ENCODE measurements at places on chromosomes 6 and 20.
A peak's percentile ranks its signal among the peaks of the same experiment; 100 is the strongest.

DNA sequence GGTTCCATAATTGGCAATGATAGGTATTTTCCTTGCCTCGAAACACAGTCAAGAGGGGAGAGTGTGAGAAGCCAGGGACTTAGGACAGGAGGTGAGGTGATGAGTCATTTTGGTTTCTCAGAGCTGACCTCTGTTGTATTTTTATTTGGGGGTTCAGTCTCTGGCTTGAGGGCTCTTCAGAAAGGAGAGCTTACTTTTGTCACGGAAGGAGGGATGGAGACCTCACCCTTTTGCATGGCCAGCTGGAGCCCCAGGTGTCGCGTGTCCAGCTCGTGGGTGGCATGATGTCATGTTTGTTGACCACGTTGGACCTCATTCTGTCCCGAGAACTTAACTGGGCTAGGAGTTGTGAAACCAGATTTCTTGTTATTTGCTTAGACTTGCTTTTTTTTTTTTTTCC is 293.9 kb downstream of the QKI start:
- no peak for DNase-seq

GRCh38 chr6:33427585-33428223 is 7.8 kb downstream of the SYNGAP1 start:
- DNase-seq: peak; percentile 64

- no peak for DNase-seq
Observed at GRCh38 chr6:90144396-90144795, 152.2 kb downstream of the BACH2 start.

DNA sequence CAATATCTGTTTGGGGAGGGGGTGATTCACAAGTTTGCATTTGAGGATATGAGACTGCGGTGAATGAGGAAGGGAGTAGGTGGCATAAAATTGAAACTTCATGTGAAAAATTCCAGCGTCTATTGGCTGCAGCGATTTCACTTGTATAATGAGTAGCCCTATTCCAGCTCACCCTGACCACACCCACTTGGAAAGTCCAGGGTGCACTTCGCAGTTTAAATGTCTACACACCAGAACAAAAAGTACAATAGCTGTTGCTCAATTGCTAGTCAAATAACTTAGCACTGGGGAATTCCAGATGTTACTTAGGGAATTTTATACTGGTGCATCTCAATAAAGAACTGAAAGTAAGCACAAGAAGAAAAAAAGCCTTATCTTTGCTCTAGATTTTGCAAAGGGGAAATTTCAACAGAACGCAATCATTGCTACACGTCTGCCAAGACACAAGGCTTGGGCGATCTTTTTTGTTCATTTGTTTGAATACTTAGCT is 6.3 kb downstream of the TNFAIP3 start:
- DNase-seq: no peak

DNA sequence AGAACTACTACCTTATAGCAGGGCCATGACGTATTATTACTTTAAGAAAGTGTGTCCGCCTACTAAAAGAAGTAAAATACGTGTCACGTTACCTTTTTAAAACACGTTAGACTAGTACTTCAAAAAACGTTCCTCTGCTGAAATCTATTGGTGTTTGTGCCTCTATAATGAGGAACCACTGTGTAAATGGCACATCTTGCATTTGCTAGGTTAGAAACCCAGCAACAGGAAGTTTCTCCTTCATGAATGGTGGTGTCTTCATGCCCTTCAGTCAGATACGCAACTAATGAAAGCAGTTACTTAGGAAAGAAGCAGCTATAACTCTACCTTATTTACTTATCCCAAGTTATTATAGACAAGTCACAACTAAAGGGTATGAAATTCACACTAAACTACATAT is 343.5 kb downstream of the RNGTT start:
- DNase-seq: no peak

GRCh38 chr20:4947817-4948559 is 53.3 kb downstream of the SLC23A2 start:
- no peak for DNase-seq

- DNase-seq: no peak
Observed at GRCh38 chr6:6798448-6798860, 209.9 kb downstream of the LY86 start.

GRCh38 chr20:38231531-38232121 is 28.9 kb downstream of the KIAA1755 start:
- DNase-seq: peak; percentile 63

- no peak for DNase-seq
Observed at GRCh38 chr20:63418617-63419016, 53.8 kb downstream of the KCNQ2 start.

DNA sequence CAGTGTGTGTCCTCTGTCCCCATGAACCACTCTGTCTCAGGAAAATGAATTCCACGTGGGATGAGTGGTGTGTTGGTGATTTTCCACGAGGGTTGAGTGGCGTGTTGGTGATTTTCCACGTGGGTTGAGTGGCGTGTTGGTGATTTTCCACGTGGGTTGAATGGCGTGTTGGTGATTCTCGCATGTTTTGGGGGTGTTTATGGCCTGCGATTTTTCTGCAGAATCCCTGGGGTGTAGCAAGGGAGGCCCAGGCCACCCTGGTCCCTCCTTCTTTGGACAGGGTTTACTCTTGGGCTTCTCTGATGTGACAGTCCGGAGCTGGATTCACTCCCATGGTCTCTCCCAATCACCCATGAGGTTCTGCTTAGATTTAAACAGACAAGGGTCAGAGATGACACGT is 90.6 kb upstream of the FRMD1 start:
- DNase-seq: no peak

DNA sequence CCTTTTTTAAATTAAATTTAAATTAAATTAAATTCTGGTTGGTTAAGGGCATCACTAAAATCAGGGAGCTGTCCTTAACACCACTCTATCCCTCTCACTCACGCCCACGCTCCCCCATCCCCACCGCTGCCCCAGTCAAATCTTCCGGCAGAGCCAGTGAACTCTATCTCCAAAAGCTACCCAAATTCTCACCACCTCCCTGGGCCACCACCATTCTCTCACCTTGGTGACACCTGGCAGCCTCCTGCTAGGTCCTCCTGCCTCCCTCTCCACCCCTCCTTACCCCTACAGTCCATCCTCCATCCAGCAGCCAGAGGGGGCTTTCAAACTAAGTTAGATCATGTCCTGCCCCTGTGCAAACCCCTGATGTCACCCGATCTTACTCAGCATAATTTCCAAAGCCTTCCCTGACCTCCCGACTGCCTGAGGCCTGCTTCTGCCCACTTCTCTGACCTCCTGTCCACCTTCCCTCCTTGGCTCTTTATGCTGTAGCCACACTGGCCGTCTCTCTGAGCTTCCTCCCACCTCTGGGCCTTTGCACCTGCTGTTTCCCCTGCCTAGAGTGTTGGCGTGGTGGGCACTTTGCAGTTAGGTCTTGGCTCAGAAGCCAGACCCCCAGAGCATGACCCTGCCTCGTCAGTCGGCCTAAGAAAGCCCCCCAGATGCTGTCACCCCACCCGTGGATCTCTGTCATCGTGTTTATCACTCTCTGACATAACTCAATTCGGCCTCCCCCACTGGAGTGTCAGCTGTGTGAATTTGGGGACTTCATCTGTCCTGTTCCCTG is 24.7 kb downstream of the PTGIS start:
- no peak for DNase-seq

DNA sequence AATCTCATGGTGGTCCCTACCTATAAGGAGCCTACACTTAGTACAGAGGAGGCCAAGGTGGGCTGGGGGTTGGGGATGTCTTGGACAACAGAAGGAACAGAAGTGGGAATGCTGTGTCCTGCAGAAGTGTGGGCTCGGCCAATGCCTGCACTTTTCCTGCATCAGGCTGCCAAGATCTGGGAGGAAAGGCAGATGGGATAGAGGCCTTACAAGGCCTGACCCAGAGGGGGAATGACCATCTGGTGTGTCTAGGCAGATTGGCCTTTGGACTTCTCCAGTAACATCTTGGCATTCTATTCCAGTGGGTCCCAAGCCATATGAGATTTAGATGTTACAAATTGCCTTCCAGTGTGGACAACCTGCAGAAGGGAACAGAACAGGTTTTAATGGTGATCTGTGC is 124.7 kb upstream of the GPR6 start:
- no peak for DNase-seq

DNA sequence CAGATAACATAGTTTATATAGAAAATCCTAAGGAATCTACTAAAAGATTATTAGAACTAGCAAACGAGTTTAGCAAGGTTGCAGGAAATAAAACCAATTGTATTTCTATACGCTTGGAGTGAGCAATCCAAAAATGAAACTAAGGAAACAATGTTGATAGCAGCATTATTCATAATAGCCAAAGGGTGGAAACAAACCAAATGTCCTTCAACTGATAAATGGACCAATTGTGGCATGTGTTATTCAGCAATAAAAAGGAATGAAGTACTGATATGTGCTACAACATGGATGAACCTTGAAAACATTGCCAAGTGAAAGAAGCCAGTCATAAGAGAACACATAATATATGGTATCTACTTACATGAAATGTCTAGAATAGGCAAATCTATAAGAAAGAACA is 101.0 kb upstream of the VSTM2L start:
- no peak for DNase-seq

DNA sequence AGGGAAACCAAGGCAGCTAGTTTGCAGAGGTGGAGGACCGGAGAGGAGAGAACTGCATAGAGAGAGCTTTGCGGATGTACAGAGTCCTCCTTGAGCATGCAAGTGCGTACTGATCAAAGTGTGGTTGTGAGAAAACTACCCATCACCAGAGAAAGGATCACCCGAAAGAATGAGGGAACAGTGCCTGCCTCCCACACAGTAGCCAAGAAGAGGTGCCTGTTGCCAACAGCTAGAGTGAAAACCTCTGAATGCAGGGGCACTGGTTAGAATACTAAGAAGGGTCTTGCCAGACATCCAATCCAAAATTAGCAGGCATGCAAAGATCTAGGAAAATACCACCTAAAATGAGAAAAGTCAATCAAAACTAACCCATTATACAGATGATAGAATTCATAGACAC is 166.6 kb upstream of the AKAP12 start:
- DNase-seq: no peak

DNA sequence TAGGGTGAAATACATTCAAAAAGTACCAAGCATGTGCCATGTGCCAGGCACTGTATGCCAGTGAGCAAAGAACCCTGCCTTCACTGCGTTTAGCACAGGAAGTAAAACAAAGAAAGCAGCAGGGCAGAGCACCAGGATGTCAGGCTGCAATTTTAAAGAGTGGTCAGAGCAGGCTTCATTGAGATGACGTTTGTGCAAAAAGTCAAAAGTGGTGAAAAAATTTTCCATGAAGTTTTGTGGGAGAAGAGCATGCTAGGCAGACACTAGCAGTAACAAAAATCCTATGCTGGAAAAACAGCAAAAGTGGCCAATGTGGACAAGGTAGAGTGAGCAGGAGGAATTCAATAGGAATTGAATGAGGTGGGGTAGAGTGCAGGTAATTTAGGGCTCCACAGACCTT is 31.3 kb downstream of the AKIRIN2 start:
- no peak for DNase-seq

GRCh38 chr6:161437851-161438250 is 164.0 kb upstream of the AGPAT4 start:
- no peak for DNase-seq

- no peak for DNase-seq
Observed at GRCh38 chr6:7115543-7116231, 7.9 kb downstream of the RREB1 start.

DNA sequence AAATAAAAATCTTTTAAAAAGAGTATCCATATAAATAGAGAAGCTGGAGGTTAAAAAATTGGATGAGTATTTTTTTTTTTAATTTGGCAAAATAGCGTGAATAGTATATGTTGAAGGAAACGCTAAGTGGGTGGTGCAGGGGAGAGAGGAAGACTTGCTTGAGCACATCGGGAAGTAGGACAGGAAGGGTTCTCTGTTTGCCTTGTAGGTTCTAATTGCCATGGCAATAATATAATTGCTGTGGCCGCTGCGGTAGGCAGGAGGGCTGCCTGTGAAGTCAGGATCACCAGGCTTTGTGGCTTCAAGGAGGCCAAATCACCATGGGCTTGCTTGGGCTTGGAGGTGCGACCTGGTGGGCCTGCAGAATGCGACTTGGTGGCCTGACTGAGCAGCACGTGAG is 35.1 kb downstream of the IGF2R start:
- no peak for DNase-seq

GRCh38 chr6:125636671-125637070 is 112.8 kb upstream of the HEY2 start:
- DNase-seq: no peak
